Astrocyte (in vitro differentiated cells and primary cell): ENCODE measurements at places on chromosomes 7 and 10. TPM values are rescaled to one million over a fixed set of nuclear protein-coding genes. Genes with fewer than 3 reads are reported as not detected.

Gene PURB
- 23.6 and 26.3 TPM in 2 replicates for total RNA-seq

DNA sequence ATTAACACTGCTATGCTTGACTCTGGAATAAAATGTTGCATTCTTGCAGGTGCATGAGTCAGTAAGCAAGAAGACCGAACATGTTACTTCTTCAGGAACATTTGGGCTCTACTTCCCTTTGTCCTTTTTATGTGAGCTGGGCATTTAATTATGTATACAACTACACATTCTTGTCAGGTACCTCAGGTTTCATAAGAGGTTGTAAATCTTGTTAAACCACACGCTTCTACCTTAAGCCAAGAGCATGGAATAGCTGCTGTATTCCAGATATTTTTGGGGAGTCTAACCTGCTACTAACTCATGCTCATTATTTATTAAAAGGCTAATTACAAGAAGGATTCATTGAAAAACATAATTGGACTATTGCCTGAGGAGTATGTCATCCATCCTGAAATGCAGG lies 414.2 kb upstream of the KLF6 start:
- no peaks in the 10 kb centered on the region for H3K36me3 ChIP-seq
- H3K27me3 ChIP-seq, result no peaks in the 10 kb centered on the region
- no peak overlapping the region for H3K27ac ChIP-seq
- no peak for DNase-seq

Gene ABCB1
- total RNA-seq, result 0.79 and 1.8 TPM in 2 replicates

DNA sequence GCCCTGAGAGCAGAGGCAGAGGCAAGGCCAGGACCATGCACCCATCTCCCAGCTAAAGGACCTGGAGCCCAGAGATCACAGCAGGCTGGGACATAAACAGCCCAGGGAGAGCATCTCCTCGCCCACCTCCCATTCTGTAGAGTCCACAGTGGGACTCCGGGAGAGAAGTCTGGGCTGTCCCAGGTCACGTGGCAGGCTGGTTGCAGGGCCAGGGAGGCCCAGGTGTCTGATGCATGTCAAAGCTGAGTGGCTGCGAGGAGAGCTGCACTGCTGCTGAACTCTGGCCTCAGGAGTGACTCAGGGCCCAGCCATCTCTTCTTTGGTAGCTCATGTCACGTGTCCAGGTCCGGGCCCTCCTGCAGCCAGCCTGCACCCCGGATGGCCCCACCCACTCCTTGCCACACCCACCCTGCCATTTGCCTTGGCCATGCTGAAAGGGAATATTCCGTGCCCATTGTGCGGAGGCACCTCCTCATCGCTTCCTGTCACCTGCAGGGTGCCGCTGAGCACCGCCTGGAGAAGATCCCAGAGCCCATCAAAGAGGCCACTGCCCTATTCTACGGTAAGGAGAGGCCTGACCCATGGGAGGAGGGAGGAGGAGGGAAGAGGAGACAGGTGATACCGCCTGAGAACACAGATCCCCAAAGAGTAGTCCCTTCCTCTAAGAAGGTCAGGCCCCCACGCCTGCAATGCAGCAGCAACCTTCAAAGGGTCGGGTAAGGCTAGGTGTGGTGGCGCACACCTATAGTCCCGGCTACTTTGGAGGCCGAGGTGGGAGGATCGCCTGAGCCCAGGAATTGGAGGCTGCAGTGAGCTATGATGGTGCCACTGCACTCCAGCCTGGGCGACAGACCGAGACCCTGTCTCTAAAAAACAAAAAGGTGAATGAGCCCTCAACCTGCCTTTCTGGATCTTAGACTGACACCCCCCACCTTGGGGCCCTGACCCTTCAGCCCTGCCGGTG lies 12.6 kb upstream of the SH2B2 start:
- no peaks in the 10 kb centered on the region for H3K27me3 ChIP-seq
- H3K27ac ChIP-seq, result no peak overlapping the region
- H3K4me1 ChIP-seq, result peaks cover 16% of the 10 kb centered on the region
- peak; percentile 31 for DNase-seq

Gene NDUFB8
- total RNA-seq, result 155 TPM in 2 replicates

DNA sequence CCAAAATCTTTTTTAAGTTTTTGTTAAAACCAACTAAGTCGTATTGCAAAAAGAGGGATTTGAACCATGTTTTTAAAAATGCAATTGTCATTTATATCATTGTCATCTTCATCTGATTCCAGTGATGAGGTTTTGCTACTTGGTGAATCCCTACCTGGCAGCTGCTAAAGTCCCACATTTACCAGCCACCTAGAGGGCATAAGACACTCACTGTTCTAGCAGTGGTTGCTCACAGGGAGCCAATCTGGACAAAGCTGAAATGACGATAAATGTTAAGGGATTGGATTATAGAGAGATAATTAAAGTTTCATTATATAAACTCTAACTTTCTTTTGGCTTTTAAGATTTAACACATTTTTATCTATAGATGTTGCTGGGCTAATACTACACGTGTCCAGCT lies 18.7 kb downstream of the KIFBP start:
- no peaks in the 10 kb centered on the region for H3K4me1 ChIP-seq
- no peak for DNase-seq
- H3K36me3 ChIP-seq, result peaks cover 26% of the 10 kb centered on the region
- H3K27me3 ChIP-seq, result no peaks in the 10 kb centered on the region

DNA sequence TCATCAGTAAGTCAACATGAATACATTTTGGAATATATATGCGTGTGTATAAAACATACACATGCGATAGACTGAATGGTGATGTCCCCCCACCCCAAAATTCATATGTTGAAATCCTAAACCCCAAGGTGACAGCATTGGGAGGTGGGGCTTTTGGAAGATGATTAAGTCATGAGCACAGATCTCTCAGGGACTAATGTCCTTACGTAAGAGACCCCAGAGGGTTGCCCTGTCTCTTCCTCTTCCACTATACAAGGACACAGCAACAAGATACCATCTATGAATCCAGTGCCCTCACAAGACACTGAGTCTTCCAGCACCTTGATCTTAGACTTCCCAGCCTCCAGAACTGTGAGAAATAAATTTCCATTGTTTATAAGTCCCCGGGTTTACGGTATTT lies 22.5 kb downstream of the DRGX start:
- no peak for DNase-seq
- H3K27me3 ChIP-seq, result peaks cover 2% of the 10 kb centered on the region
- no peak overlapping the region for H3K27ac ChIP-seq
- no peak overlapping the region for H3K4me3 ChIP-seq
